ENCODE measurements at places on chromosomes 6 and 20.

- DNase-seq, result no peak
These were observed 28.7 kb upstream of the SIRPG start for GRCh38 chr20:1686151-1686748.

- DNase-seq, result no peak
These were observed 45.1 kb downstream of the ADGRF1 start for GRCh38 chr6:46996860-46997641.

- DNase-seq, result no peak
These were observed 23.8 kb downstream of the SAYSD1 start for GRCh38 chr6:39091220-39091619.

DNA sequence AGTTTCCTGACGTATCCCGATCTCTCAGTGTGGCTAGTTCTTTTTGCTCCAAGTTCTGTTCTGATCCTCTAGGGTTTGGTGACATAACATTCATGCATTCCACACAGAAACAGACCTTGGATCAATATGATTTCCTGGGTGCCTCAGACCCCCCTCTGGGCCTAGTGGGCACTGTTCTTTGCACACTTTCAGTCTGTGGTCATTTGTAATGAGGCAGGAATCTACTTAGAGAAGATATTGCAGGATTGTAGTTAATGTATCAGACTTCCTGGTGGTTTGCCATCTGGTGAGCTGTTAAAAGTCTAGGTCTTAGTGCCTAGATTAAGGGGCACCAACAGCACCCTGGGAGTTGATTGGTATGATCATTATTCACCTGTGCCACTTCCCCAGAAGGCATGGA, 7.5 kb downstream of the BEND6 start:
- peak; percentile 8 for DNase-seq

- DNase-seq, result no peak
These were observed 650.5 kb downstream of the RNF144B start for GRCh38 chr6:19037607-19038006.

DNA sequence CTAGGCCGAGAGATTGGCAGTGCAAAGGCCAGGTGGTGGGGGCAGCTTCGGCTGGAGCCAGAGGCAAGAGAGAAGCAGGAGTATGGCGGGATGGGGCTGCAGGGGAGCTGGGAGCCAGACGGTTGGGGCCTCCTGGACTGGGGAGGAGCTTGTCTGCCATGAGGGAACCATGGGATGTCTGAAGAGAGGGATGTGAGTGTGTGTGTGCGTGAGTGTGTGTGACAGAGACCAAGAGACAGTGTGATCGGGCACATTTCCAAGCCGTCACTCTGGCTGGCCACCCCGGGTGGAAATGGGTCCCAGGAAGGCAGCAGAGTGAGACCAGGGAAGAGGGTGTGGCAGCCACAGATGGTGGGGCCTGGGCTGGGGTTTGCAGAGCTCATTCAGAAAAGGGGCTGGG, 13.8 kb downstream of the PHACTR3 start:
- no peak for DNase-seq

DNA sequence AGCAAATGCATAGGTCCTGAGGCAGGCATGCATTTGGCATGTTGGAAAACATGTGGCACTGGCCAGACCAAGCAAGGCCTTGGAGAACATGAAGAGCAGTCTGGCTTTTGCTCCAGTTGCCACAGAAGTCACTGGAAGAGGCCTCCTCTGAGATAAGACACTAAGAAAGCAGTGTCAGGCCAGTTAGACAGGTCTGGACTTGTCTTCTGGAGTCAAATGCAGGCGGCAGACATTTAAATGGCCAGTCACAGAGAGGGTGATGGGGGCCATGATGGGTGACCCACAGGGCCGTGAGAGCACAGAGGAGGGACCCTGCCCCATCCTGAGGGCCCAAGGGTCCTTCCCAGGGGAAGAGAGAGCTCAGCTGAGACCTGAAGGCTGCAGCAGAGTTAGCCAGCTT, 26.7 kb upstream of the ADA start:
- no peak for DNase-seq

GRCh38 chr20:59184880-59185447, 21.3 kb downstream of the ZNF831 start:
- DNase-seq, result no peak

GRCh38 chr20:22160101-22160652, 424.2 kb downstream of the FOXA2 start:
- no peak for DNase-seq

DNA sequence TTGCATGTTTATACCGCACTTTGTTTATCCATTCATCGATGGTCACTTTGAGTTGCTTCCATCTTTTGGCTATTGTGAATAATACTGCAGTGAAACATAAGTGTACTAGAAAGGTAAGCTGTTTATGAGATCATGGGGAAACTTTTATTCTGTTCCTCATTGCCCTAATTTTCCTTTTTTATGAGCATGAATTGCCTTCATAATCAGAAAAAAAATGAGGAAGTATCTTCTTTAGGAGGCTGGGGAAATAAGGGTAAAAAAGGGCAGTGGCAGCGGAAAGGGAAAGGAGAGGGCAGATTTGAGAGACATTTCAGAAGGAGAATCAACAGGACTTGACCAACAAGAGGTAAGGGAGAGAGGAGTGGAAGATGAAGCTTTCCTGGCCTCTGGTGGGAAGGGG, 14.3 kb upstream of the SERINC3 start:
- no peak for DNase-seq

DNA sequence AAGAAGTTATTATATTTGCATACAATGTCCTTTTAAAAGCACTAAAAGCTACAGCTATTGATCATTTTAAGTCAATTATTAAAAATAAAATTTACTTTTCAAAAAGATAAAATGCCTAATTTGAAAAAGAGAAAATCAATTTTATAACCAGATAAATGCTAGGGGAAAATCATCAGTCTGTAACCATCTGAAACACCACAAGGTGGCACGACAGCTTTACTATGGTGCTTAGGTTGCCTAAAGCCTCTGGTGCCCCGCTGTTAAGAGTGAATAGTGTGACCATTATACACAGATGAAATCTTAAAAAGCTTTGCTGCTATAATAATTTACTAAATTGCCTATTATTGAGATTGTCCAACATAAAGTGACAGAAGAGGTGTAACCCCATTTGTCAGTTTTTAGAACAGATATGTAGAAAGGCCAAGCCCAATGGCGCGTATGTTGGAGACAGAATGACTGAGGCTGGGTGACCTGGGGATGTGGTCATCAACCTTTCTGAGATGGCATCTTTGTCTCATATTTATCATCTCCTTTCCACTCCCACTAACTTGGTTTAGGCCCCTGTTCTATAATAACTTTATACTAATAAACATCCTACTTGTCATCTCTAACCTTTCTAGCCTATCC, 100.8 kb downstream of the MOXD1 start:
- DNase-seq, result peak; percentile 64

- no peak for DNase-seq
These were observed 54.7 kb downstream of the ENPP1 start for GRCh38 chr6:131862476-131862875.

- DNase-seq, result no peak
These were observed 11.0 kb upstream of the MYBL2 start for GRCh38 chr20:43655937-43656336.

GRCh38 chr20:33370291-33370690, 31.0 kb downstream of the CDK5RAP1 start:
- no peak for DNase-seq

- DNase-seq, result no peak
These were observed 169.3 kb downstream of the CD83 start for GRCh38 chr6:14286634-14287428.

DNA sequence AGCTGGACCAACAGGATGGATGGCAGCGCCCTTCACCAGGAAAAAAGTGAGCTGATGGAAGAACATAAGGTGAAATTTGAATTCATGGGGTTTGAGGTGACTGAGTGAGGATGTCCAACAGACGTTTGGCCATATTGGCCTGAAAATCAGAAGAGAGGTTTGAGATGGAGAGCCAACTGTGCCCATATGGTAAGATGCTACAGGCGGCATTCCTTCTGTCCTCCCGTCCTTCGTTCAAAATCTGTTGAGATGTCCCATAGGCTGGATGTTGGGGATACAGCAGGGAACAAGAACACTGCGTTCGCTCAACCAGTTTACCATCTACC, 468 bp upstream of the CMTR1 start:
- peak; percentile 57 for DNase-seq

GRCh38 chr6:37369321-37370201, 15.8 kb downstream of the RNF8 start:
- DNase-seq, result no peak

DNA sequence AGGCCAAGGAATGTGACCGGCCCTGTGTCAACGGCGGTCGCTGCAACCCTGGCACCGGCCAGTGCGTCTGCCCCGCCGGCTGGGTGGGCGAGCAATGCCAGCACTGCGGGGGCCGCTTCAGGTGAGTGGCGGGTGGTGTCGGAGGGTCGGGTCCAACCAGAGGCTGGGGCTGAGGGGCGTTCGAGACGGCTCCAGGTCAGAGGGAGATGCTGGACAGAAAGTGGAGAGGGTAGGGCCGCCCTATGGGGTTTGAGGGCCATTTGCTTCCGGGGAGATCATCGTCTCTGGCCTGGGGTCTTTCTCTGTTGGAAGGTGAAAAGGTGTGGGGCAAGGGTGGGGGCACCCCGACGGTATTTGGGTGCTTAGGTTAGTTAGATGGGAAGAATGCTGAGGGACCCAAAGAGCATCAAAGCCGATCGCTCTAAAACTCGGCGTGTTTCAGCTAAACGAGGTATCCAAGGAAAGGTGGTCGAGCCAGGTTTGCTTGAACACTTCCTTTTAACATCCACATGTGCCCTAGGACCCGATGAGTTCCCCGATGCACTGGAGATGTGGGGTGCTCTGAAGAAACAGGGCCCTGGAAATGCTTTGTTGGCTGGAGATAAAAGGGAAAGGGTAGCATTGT, 691 bp downstream of the ATRN start:
- DNase-seq, result no peak

GRCh38 chr20:48944663-48945297, 23.3 kb downstream of the ARFGEF2 start:
- peak; percentile 48 for DNase-seq

DNA sequence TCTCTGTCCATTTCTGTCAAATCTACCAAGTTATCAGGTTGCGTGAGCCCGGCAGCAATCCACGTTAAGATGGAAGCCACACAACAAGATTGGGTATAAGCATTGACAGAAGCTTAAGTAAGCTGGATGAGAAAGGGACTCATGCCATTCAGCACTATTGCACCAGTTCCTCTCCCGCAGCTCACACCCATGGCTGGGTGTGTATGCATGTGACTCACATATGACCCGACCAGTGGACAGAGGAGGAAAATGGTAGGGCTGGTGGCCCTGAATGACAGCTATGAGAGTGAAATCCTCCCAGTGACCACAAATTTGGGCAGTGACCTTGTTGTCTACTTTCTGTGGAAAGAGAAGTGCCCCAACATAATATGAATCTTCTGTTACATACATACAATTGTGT, 113.5 kb downstream of the OTOR start:
- DNase-seq, result no peak

DNA sequence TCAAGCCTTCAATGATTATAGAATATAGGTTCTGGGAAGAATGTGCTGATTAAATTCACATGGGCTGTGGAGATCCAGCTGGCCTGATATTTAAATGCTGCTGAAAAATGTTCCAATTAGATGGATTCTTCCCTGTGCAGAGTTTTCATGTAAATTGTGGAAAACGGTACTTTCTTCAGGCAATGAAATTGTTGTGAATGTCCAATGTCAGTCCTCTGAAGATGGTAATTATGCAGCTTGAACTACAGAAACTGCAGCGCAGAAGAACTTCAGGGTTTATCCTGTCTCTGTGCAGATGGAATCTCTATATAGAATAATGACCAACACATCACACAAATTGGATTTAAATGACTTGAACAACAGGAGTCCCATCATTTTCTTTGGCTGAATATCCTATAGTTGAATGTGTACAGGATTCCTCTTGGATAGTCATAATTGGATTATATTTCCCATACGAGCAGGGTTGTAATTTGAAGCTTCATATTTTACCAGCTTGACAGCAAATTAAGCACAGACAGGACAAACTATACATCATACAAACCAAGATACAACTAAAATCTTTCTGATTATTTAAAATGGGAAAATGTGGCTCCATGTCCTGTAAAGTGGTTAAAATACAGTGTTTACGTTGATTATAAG, 82.3 kb downstream of the CAP2 start:
- DNase-seq, result peak; percentile 42

- peak; percentile 29 for DNase-seq
These were observed 59.1 kb upstream of the CDYL start for GRCh38 chr6:4717124-4717523.

GRCh38 chr6:2524090-2524489, 226.6 kb downstream of the MYLK4 start:
- no peak for DNase-seq

DNA sequence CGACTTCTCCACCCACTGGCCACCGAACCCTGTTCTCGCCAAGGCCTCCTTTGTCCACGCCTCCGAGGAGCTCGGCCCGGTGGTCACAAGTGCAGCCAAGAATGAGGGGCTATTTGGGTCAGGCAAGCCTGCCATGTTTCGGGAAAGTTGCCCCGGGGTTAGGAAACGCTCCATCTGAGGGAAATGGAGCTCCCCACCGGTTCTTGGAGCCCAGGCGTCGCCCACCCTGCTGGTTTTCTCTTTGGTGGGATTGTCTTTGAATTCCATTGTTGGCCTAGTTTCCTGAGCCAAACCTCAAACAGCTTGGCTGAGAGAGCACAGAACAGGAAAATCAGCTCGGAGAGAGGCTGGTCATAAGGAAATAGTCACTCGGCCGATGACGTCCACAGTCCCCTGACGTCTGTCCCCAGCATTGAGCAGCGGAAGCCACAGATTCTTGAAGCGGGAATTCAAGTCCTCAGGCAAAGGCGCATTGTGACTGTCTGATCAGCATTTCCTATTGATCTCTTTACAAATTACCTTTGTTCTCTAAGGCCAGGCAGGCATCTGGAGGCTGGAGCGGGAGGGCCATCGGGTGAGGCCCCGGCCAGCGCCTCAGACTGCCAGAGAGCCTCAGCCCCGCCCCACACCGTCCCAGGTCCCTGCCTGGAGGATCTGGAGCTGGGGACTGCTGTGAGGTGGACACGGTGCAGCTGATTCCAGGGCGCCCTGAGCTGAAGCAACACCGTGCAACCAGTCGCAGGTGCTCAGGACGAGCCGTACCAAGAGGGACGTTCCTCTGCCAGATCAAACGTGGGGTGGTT, 138.6 kb downstream of the DLL1 start:
- no peak for DNase-seq

DNA sequence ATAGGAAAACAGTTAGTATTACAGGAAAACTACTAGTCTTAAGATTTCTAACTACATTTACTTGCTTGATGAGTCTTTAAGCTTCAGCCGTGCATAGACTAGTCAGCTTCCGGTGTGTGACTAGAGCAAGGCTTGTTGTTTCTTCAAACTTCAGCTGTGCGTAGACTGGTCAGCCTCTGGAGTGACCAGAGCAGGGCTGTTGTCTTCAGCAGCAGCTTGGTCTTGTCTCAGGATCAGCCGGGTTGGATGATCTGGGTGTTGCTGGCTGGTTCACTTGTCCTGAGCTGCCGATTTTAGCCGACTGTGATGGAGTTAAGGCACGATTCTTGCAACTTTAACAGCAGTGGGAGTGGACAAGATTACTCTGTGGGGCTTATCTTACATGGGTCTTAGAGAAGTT, 44.7 kb downstream of the HLA-C start:
- no peak for DNase-seq

Data from NCI-H524 (cell line).